ENCODE measurements at places on chromosomes 3 and 15.

GRCh38 chr3:114671741-114672510 is 378.1 kb downstream of the TIGIT start:
- DNase-seq: no peak

GRCh38 chr3:43618142-43618541 is 3.7 kb downstream of the ANO10 start:
- no peak for DNase-seq

DNA sequence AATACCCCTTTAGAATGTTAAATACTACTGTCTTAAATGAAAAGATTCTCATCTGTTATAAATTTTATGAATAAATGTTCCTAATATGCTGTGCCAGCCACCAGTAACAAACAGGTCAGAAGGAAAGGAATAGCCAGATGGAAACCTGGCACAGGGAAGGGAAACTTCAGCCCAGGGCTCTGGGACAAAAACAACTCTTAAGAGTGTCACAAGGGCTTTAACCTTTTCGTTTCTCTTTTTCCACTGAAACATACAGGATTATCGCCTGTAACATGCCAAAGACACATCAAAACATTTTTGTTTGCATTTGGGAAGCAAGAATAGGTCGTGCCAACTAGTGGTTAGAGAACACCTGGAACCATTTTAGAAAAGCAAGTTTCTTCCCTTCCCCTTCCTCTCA is 109.0 kb upstream of the NEDD4 start:
- DNase-seq: no peak

GRCh38 chr15:63083044-63083443 is 38.6 kb upstream of the LACTB start:
- no peak for DNase-seq

- no peak for DNase-seq
These were observed 353.0 kb downstream of the ROBO1 start for GRCh38 chr3:79414806-79415205.
